ENCODE measurements at places on chromosomes 3 and 15.

- DNase-seq = no peak
Observed at GRCh38 chr3:46926447-46926846, 48.9 kb downstream of the PTH1R start.

GRCh38 chr15:80210611-80211573 lies 41.1 kb downstream of the CTXND1 start:
- DNase-seq = no peak

DNA sequence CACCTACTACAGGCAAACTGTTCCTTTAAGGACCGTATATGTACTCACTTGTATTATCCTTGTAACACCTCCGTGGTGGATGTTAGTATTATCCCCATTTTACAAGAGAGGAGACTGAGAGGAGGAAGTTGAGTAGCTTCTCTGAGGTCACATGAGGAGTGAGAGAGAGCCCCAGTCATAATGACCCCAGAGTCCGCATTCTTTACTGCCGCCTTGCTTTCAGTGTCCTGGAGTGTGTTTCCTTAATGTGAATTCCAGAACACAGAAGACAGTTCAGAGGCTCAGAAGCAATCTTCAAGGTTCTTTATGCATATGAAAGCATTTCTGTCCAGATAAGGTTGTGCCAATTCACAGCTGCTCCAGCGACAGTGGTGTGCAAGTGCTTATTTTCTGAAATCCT lies 199.2 kb downstream of the CACNA2D3 start:
- no peak for DNase-seq

- no peak for DNase-seq
Observed at GRCh38 chr3:185552358-185552877, at the start of gene LIPH. LIPH (minus strand) TSS chr3:185552588; CDS start chr3:185552471, 117 bp downstream.

- no peak for DNase-seq
Observed at GRCh38 chr3:9068051-9068450, 104.8 kb upstream of the RAD18 start.

DNA sequence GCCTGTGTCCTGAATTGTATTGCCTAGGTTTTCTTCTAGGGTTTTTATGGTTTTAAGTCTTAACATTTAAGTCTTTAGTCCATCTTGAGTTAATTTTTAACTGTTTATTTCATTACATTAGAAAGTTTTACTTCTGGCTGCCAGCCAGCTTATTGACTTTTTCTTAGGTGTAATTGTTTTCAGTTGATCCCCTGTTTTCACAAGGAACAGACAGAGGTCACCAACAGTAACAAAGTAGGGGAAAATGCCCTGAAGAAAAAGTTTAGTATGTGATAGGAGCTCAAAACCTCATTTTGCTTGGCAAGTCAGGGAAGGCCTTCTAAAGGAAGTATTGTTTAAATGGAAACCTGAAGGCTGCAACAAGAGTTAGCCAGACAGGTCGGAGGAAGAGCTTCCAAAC lies 10.4 kb downstream of the WDR48 start:
- DNase-seq = no peak

- no peak for DNase-seq
Observed at GRCh38 chr3:161940621-161940965, 444.0 kb downstream of the OTOL1 start.

DNA sequence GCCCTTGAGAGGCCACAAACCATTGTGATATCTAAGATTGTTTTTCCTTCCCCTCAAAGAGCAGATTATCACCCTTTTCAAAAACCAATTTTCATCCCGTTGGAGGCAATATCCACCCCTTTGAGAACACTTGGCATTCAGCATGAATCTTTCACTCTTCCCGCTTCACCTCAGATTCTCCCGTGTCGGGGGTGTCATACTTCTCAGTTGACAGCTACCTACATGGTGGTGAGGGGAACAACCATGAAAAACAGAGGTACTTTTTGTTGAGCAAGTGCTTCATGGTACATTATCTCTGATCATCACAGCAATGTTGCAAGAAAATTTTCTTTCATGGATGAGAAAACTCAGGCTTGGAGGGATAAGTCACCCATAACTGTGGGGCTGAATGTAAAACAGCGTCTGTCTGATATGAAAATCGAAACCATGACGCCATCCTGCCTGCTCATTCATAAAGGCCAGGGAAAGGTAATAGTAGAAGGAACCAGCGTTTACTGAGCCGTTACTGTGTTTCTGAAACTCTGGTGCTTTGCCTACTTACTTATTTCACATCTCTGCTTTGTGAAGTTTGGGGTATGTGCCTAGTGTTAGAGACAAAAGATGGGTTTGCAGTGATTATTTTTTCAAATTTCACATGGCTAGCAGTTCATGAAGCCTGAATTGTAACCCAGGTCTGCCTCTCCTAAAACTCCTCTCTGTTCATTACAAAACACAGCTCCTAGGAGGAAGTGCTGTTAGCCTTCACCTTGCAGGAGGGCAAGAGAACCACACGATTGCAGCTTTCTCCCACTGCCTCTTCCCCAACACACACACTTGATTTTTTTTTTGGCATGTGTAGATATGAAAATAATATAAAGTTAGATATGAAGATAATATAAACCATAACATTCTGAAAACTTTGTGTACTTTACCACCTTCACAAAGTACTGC lies 35.4 kb downstream of the SV2B start:
- no peak for DNase-seq

- no peak for DNase-seq
Observed at GRCh38 chr15:44532689-44533088, 4.3 kb upstream of the EIF3J start.

- no peak for DNase-seq
Observed at GRCh38 chr15:37792351-37792750, 142.1 kb upstream of the TMCO5A start.

DNA sequence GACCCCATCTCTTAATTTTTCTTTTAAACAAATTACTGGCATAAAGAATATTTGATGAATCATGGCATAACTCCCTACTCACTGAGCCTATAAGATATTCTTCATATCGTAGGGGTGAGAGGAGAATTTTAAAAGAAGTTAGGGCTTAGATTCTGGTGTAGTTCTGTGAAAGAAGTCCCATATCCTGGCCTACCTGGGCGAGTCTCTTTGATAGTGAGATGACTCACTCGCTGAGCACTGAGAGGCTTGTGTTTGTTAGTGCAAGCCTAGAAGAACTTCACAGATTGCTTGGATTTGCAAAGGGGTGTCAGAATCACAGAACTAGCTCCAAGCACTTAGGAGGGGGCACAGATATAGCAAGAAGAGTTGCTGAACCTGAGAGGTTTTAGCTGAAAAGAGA lies 133.8 kb upstream of the TMC3 start:
- no peak for DNase-seq

- no peak for DNase-seq
Observed at GRCh38 chr15:101124731-101125451, 127.0 kb downstream of the CHSY1 start.

- DNase-seq = no peak
Observed at GRCh38 chr15:80536716-80537115, 132.5 kb downstream of the ARNT2 start.

DNA sequence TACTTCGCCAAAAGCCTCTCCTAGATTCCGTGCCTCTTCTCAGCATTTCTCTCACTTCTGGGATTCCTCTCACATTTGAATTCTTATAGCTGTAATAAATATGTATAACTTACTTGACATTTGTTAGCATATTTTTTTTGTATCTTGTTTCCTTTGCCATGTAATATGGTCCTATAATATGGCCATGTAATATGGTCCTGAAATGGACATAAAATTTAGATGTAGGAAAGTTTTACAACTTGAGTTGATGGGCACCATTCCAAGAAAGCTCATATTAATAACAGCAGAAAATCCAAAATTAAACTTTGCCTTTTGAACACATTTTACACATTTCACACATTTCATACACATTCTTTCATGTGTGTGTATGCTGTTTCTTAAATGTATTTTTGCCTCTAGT lies 480.6 kb downstream of the RBMS3 start:
- no peak for DNase-seq

DNA sequence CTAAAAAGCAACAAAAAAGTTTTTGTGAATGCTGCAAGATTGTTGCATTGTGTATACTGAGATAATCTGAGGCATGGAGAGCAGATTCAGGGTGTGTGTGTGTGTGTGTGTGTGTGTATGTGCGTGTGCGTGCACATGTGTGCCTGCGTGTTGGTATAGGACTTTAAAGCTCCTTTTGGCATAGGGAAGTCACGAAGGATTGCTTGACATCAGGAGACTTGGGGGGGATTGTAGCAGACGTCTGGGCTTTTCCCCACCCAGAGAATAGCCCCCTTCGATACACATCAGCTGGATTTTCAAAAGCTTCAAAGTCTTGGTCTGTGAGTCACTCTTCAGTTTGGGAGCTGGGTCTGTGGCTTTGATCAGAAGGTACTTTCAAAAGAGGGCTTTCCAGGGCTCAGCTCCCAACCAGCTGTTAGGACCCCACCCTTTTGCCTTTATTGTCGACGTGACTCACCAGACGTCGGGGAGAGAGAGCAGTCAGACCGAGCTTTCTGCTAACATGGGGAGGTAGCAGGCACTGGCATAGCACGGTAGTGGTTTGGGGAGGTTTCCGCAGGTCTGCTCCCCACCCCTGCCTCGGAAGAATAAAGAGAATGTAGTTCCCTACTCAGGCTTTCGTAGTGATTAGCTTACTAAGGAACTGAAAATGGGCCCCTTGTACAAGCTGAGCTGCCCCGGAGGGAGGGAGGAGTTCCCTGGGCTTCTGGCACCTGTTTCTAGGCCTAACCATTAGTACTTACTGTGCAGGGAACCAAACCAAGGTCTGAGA lies 4.7 kb downstream of the BHLHE40 start:
- DNase-seq = peak; percentile 90

GRCh38 chr3:29079358-29079757 lies 201.5 kb upstream of the RBMS3 start:
- no peak for DNase-seq

GRCh38 chr3:48588230-48588629 lies 6.9 kb downstream of the COL7A1 start:
- DNase-seq = no peak

- DNase-seq = no peak
Observed at GRCh38 chr3:4531478-4532025, 38.4 kb downstream of the ITPR1 start.

DNA sequence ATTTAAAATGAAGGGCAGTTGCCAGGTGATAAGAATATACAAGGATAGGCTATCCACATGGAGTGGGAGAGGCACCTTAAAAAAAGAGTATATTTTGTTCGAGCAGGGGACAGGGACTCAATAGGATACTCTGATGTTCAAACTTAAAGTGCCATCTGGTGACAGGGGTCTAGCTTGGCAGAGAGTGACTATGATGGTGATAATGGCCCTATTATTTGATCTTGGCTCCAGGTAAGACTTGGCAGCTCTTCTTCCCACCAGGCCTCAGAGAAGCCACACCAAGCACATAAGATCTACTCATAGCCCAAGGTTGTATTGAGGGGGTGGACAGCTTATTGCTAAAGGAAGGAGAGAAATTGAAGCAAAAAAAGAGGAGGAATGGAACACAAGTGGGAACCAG lies 109.0 kb upstream of the MANF start:
- DNase-seq = no peak

DNA sequence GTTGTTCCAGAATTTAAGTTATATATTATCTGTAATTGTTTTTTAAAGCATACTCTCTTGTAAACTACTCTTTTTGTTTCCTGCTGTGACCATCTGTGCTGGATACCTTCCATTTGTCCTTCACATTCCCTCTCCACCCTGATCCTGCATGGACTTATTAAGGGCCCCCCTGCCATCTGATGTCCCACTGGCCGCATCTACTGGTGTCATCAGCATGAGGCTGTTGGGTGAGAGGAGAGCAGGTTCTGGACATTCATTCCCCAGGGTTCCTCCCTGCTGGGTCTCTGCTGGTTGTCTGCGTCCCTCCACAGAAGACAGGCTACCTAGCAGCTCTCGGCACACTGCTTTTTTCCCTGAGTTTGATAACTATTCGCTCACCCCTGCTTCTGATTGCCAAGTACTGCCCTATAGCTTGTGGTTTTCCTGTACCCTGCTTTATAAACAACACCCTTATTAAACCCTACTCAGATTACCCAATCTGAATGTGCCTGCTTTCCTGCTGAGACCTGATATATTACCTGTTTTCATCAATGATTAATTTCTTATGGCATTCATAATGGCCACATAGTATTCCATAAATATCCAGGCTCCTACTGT lies 7.7 kb downstream of the CMTM8 start:
- DNase-seq = no peak

DNA sequence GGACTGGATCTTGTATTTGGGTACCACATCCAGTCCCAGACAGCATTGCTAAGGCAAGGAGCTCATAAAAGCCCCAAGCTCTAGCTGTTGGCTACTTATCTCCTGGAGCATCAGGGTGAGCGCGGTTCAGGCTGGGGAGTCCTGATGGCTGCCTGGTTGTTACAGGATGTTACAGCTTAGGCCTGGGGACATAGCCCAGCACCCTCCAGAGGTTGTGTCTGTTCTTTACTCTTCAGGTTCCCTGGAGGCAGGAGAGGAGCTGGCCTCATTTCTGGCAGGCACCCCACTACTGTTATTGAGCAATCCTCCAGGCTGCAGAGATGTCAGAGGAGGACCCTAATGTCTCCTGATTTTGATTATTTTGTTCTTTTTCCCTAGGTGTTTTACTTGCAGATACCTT lies 26.6 kb downstream of the APBA2 start:
- DNase-seq = no peak

GRCh38 chr3:133042778-133043177 lies 4.6 kb downstream of the TMEM108 start:
- DNase-seq = no peak

- no peak for DNase-seq
Observed at GRCh38 chr15:35912196-35912595, 366.2 kb upstream of the DPH6 start.

DNA sequence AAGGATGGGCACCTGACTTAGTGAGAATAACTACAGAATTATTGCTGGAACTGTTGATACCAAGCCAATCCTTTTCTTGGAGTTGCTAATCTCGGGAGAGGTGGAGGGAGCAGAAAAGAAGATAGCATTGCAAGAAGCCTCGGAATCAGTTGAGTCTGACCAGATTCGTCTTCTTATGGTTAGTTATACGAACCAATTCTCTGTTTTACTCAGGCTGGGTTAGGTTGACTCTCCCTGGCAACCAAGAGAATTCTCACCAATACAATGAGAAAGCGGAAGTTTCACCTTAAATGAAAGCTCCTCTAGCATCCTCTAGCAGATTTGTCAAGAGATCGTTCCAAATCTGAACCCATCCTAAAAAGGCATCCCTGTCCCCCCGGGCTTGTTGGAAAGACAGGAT lies 43.5 kb upstream of the UBE2E1 start:
- no peak for DNase-seq

DNA sequence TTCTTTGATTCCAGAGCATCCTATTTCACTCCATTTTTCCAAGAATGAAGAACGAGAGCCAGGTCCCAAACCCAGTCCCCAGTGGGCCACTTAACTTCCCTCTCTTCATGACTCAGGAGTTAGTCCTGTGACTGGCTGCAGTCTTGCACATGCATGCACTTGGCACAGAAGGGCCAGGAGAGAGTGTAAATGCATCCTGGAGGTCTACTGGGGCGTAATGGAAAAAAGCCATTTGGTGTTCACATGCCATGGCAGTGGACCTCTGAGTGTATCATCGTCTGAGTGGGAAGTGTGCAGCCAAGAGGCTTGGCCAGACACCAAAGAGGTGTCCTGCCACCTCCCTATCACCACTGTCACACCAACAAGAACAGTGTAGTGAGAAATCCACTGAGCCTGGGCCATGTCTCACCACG lies 15.1 kb upstream of the RFTN1 start:
- no peak for DNase-seq
